ENCODE measurements at places on chromosomes 2 and 18.
A peak's percentile ranks its signal among the peaks of the same experiment; 100 is the strongest.

DNA sequence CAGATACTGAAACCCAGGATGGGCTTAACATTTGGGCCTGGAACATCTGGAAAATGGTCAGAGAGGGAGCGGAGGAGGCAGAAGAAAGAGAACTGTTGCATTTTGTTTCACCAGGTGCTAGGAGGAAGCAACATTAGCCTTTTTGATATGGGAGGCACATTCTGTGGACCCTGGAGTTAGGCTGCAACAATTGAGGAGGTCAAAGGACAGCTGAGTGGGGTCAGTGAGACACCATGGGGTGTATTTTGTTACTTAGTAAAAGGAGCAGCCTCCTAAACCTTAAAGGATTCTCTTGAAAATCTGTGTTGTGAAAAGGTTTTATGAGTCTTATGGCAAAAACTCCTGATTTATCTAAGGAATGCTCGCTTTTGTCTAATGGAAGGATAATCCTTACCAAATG, 124.9 kb downstream of the GREB1L start:
- H3K4me3 ChIP-seq, result no peak overlapping the region
- no peak overlapping the region for H3K27ac ChIP-seq
- no peaks in the 10 kb centered on the region for H3K4me1 ChIP-seq
- no peaks in the 10 kb centered on the region for H3K27me3 ChIP-seq
- DNase-seq, result no peak
- H3K36me3 ChIP-seq, result no peaks in the 10 kb centered on the region

GRCh38 chr2:102094917-102095316, 47.6 kb upstream of the IL1R1 start:
- H3K4me3 ChIP-seq, result no peak overlapping the region
- no peaks in the 10 kb centered on the region for H3K27me3 ChIP-seq
- peaks cover 10% of the 10 kb centered on the region for H3K4me1 ChIP-seq
- no peaks in the 10 kb centered on the region for H3K36me3 ChIP-seq

- H3K27ac ChIP-seq, result no peak overlapping the region
- no peaks in the 10 kb centered on the region for H3K27me3 ChIP-seq
- H3K4me3 ChIP-seq, result no peak overlapping the region
These were observed 189.6 kb downstream of the MIB1 start for GRCh38 chr18:21930177-21930576.

- no peak overlapping the region for H3K27ac ChIP-seq
- H3K36me3 ChIP-seq, result no peaks in the 10 kb centered on the region
- H3K27me3 ChIP-seq, result no peaks in the 10 kb centered on the region
- H3K4me1 ChIP-seq, result no peaks in the 10 kb centered on the region
- no peak overlapping the region for H3K4me3 ChIP-seq
These were observed 99.8 kb downstream of the TACR1 start for GRCh38 chr2:75099521-75099922.

- peaks cover 6% of the 10 kb centered on the region for H3K4me1 ChIP-seq
- DNase-seq, result no peak
- no peaks in the 10 kb centered on the region for H3K27me3 ChIP-seq
- H3K27ac ChIP-seq, result no peak overlapping the region
These were observed 40.1 kb upstream of the CLASP1 start for GRCh38 chr2:121689356-121689755.

GRCh38 chr18:3675994-3676393, 226.0 kb downstream of the TGIF1 start:
- H3K4me3 ChIP-seq, result no peak overlapping the region
- no peaks in the 10 kb centered on the region for H3K27me3 ChIP-seq
- H3K4me1 ChIP-seq, result peaks cover 5% of the 10 kb centered on the region
- no peaks in the 10 kb centered on the region for H3K36me3 ChIP-seq

DNA sequence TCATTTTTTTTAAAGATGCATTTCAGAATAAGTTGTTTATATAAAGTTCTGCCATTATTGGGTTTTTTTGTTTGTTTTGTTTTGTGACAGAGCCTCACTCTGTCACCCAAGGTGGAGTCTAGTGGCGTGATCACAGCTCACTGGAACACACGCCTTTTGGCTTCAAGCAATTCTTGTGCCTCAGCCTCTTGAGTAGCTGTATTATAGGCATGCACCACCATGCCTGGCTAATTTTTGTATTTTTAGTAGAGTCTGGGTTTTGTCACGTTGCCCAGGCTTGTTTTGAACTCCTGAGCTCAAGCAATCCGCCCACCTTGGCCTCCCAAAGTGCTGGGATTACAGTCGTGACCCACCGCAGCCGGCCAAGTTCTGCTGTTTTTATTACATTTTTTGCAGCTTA, 72.3 kb downstream of the R3HDM1 start:
- H3K27me3 ChIP-seq, result no peaks in the 10 kb centered on the region
- H3K27ac ChIP-seq, result no peak overlapping the region
- no peaks in the 10 kb centered on the region for H3K4me1 ChIP-seq
- no peak for DNase-seq
- H3K4me3 ChIP-seq, result no peak overlapping the region
- peaks cover 25% of the 10 kb centered on the region for H3K36me3 ChIP-seq

- H3K4me1 ChIP-seq, result no peaks in the 10 kb centered on the region
- no peak for DNase-seq
- no peak overlapping the region for H3K27ac ChIP-seq
- H3K4me3 ChIP-seq, result no peak overlapping the region
- H3K36me3 ChIP-seq, result no peaks in the 10 kb centered on the region
These were observed 248.2 kb upstream of the CDH20 start for GRCh38 chr18:61085036-61085435.

DNA sequence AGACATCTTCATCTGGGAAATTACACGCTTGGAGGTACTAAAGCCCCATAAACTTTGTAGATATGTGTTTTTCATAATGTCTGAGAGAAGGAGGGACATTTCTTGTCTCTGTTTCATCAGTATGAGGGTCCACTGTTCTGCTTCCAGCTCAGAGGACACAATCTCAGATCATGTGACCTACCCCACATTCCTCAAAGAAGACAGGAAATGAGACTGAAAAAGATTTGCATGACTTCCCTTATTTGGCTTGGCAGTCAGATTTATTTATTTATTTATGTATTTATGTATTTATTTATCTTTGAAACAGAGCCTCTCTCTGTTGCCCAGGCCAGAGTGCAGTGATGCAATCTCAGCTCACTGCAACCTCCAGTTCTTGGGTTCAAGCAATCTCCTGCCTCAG, 463.7 kb upstream of the RGPD4 start:
- H3K4me3 ChIP-seq, result no peak overlapping the region
- no peaks in the 10 kb centered on the region for H3K27me3 ChIP-seq
- DNase-seq, result no peak
- H3K4me1 ChIP-seq, result no peaks in the 10 kb centered on the region
- H3K36me3 ChIP-seq, result no peaks in the 10 kb centered on the region

- no peaks in the 10 kb centered on the region for H3K36me3 ChIP-seq
- peak; percentile 93 for DNase-seq
- H3K4me3 ChIP-seq, result no peak overlapping the region
- peaks cover 27% of the 10 kb centered on the region for H3K4me1 ChIP-seq
These were observed 32.8 kb upstream of the IL1B start for GRCh38 chr2:112869258-112869842.

- DNase-seq, result peak; percentile 27
- H3K4me1 ChIP-seq, result peaks cover 28% of the 10 kb centered on the region
- no peak overlapping the region for H3K4me3 ChIP-seq
- no peak overlapping the region for H3K27ac ChIP-seq
These were observed 148.1 kb downstream of the DYSF start for GRCh38 chr2:71601136-71602114.

DNA sequence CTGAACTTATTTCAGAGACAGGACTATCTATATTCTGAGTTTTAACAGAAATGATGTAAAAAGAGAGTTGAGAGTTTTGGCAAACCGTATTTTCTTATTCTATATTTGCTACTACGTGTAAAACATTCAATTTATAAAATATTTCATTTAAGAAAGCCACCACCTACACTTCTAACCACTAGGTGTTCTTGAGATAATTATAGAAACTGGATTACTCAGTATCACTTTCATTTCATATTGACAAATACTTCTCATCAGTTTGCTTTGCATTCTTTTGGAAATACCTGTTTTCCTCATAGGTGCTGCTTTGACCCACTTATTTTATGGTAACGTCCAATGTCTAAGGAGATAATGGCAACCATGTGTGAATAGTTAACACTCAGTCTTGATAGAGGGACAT, 103.3 kb upstream of the LYPD1 start:
- no peaks in the 10 kb centered on the region for H3K27me3 ChIP-seq
- H3K4me1 ChIP-seq, result no peaks in the 10 kb centered on the region
- H3K36me3 ChIP-seq, result no peaks in the 10 kb centered on the region
- DNase-seq, result no peak
- no peak overlapping the region for H3K4me3 ChIP-seq

DNA sequence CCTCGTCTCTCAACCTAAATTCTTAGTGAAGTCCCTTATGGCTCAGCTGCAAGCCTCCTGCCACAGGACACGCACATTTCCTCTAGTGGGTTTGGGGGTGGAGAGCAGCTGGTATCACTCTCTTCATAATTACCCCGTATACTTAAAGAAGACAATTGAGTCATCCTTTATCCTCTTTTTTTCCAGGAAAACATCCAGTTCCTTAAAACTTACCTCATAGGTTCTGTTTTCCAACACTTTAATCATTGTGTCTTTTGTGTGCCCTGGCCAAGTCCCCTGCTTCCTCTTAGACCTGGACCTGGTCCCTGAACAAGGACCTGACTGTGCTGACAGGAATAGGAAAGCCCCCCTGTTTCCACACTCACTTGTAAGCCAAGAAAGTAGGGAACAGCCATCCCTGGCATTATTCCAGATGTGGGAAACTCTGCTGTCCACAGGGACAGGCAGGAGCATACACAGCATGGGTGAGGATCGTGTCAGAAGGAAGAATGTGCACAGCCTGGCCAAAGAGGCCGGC, 42.3 kb upstream of the MYO1B start:
- peak overlapping the region; percentile 28 for H3K27ac ChIP-seq
- H3K27me3 ChIP-seq, result no peaks in the 10 kb centered on the region
- peaks cover 22% of the 10 kb centered on the region for H3K4me1 ChIP-seq
- no peak for DNase-seq

GRCh38 chr2:3326871-3327270, 50.7 kb downstream of the EIPR1 start:
- DNase-seq, result no peak
- no peak overlapping the region for H3K27ac ChIP-seq
- H3K4me3 ChIP-seq, result no peak overlapping the region

DNA sequence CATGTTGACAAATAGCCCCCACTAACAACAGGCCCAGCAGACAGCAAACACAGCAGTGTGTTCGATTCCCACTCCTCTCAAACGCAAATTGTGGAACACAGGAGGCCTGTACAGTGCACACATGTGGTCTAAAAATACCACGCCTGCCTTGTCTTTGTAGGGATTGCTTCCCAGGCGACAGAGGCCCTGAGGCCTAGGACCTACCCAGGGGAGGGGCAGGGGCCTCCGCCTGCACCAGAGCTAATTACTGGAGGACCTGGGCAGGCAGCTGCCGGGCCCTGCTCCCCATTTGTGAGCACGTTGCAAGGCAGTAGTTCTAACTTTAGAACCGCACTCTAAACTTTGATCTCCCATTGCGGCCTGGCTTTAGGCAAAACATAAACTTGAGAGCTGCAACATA, 316.0 kb downstream of the TXNL1 start:
- H3K27ac ChIP-seq, result no peak overlapping the region
- peaks cover 5% of the 10 kb centered on the region for H3K4me1 ChIP-seq
- no peak for DNase-seq
- no peaks in the 10 kb centered on the region for H3K27me3 ChIP-seq
- H3K36me3 ChIP-seq, result no peaks in the 10 kb centered on the region

DNA sequence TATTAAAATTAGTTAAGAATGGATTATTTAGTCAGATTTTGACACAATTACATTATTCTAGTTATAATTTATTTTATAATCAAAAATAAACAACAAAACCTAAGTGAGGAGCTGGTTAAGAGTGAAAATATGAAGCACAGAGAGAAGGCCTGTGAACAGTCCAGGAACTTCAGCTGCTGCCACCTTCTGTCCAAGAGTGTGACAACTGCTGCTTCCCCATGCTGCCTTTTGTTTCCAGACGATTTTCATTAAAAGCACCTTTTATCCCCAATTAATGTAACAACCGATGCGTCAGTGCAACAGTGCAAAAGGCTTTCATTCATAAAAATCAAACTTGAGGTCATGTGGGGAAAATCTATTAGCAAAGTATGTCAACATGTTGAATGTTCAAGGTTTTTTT, 363.6 kb downstream of the CTNNA2 start:
- no peaks in the 10 kb centered on the region for H3K36me3 ChIP-seq
- no peak overlapping the region for H3K27ac ChIP-seq
- DNase-seq, result no peak
- H3K27me3 ChIP-seq, result no peaks in the 10 kb centered on the region

DNA sequence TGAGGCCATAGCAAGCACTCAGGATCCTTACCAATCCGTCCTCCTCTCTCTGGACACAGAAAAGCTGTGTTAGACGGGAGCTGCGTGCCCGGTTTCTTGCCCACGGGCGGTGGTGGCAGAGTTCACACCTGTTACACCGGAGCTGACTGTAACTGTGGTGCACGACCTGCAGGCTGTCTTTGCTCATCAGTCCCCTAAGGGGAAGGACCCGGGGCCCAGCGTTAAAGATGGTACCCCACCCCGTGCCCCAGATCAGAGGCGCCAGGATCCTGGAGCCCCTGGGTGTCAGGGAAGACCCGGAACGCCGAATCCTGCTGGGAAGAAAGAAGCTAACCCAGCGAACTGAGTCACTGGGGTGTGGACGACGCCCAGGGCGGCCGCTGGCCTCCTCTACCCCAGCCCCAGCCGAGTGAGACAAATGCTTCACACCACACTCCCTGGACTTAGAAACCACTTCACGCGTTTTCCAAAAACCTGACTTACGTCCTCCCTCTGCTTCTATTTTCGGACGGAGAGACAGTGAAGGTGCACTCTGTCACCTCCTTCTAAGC, 293.6 kb upstream of the SALL3 start:
- no peak overlapping the region for H3K4me3 ChIP-seq
- H3K4me1 ChIP-seq, result no peaks in the 10 kb centered on the region
- H3K27ac ChIP-seq, result no peak overlapping the region
- H3K27me3 ChIP-seq, result no peaks in the 10 kb centered on the region
- H3K36me3 ChIP-seq, result no peaks in the 10 kb centered on the region
- DNase-seq, result no peak

DNA sequence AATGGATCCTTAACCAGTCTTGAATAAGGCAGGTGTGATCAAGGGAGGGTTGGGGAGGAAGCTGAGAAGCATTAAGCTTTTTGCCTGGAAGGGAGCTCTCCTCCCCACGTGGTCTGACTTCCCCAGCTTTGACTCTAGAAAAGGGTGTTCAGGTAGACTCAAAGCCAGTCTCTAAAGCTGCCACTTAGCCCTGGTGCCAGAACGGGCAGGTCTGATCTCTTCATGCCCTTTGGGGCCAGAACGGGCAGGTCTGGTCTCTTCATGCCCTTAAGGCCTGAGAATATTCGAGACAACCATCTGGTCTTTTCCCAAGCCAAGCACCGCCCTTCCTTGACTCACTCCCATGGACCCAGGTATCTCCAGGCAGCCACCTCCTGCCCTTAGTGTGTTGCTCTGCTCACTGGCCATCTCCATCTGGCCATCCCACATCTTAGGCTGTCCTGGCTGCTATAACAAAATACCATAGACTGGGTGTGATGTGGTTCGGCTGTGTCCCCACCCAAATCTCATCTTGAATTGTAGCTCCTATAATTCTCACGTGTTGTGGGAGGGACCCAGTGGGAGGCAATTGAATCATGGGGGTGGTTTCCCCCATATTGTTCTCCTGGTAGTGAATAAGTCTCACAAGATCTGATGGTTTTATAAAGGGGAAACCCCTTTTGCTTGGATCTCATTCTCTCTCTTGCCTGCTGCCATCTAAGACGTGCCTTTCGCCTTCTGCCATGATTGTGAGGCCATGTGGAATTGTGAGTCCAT, 59.4 kb downstream of the SNORC start:
- DNase-seq, result no peak
- peaks cover 53% of the 10 kb centered on the region for H3K27me3 ChIP-seq
- H3K4me1 ChIP-seq, result peaks cover 14% of the 10 kb centered on the region
- H3K36me3 ChIP-seq, result no peaks in the 10 kb centered on the region
- H3K27ac ChIP-seq, result no peak overlapping the region
